ENCODE measurements at places on chromosomes 4 and X.

DNA sequence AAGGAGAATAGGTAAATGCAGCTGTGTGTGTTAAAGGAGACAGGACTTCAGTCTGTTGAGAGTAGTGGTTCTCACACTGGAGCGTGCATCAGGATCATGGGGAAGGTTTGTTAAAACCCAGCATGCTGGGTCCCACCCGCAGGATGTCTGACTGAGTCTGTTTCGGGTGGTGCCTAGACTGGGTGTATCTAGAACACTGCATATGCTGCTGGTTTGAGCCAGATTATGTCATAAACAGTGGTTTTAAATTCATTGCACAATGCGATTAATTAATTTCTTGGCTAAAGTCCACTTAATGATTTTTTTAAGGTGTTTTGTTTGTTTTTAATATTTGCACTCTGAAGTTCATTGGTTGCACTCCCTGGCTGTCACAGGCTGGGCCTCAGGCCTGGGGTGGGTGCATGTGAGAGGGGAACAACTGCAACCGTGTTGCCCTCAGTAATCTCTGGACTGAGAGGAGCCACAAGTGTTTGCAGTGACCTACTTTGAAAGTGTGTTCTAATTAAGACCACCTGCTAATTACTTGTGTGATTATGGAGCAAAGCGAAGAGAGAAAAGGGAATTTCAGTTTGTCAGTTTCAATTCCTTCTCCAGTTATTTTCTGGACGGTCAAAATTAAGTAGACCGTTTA is 8.3 kb downstream of the HCCS start:
- no peak for DNase-seq

- no peak for DNase-seq
Measured at GRCh38 chr4:169758401-169758962, 738 bp upstream of the HPF1 start.

DNA sequence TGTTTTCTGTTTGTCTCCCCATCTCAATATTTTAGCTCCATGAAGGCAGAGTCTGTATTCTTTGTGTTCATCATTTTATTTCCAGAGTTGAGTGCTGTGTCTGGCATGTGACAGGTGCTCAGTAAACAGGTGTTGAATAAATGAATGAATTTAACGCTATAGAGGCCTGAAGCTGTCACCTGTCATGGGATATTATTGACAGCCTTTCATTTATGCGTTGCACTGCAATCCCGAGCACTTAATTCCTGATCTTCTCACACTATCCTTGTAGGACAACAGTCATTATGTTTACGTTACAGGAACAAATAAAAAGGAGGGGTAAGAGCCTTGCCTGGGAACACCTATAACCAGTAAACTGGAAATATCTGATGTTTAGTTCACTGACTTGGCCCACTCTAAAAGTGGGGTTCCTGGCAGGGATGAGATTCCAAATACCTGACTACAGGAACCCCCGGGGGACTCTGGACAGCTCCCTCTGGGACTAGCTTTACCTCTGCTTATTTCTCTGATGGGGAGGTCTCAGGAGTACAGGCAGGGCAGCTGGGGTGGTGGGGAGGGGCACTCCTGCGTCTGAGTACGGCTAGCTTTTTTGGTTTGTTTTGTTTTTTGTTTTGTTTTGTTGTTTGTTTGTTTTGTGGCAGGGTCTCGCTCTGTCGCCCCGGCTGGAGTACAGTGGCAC is 36.6 kb downstream of the SEL1L3 start:
- no peak for DNase-seq

DNA sequence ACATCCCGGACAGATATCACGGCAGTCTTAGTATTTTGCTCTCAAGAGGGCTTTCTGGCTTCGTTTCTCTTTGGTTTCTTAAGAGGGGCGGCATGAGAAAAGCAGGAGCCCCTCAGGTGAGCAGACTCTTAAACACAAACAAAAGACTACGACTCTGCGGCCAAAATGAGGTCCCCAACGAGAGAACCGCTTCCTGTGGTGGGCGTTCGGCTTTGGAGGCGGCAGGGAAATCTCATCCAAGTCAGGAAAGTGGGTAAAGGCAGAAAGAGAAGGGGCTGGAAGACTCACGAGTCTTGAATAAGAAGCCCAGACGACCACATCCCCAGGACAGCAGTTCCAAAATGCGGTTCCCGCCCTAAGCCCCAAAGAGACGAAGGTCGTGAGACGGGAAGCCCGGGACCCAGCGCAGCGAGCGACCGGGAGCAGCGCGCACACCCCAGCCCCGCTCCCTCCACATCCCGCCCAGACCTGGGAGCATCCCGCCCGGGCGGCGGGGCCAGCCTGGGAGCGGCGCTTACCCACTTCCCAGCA is 409 bp downstream of the UGDH start:
- DNase-seq: no peak

DNA sequence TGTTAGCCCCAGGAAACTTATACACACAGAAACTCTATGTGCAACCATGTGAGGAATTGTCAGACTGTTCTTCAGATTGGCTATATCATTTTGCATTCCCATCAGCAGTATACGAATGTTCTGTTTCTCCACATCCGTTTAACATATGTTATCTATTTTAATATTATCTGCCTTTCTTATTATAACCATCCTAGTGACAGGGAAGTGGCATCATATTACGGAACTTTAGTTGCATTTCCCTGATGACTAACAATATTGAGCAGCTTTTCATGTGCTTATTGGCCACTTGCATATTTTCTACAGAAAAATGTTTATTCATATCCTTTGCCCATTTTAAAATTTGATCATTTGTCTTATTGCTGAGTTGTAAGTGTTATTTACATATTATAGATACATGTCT is 36.5 kb upstream of the IL15 start:
- no peak for DNase-seq

DNA sequence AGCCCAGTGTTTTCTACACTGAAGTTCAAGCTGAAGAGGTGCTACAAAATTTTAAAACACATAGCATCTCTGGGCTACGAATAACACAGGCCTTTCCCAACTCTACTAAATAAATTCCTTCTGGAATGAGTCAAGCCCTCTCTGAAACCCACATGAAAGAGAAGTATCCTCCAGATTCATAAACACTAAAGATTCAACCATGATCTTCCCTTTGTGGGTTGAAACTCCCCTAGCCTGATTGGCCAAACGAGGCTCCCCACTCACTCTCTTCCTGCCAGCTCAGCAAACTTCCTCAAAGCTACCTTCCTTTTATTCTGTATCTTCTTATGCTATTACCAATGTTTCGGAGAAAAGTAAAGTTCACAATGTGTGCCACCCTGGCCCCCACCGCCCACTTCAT is 95.4 kb downstream of the NKX6-1 start:
- no peak for DNase-seq
